ENCODE measurements at places on chromosomes 1 and 21.

GRCh38 chr1:171898941-171899340 is 57.6 kb downstream of the DNM3 start:
- no peak for DNase-seq

- DNase-seq, result no peak
These were observed 1.3 kb downstream of the PLA2G2E start for GRCh38 chr1:19922015-19922688.

- DNase-seq, result no peak
These were observed at the start of gene VCAM1 for GRCh38 chr1:100719490-100719889. Gene VCAM1 (plus strand): TSS chr1:100719742. CDS start chr1:100719861, 119 bp downstream.

GRCh38 chr1:100538913-100539835 is 1.2 kb downstream of the GPR88 start:
- DNase-seq, result peak; percentile 22

GRCh38 chr21:17466166-17466565 is 46.7 kb upstream of the CXADR start:
- no peak for DNase-seq

GRCh38 chr1:103514920-103515503 is 10.5 kb upstream of the RNPC3 start:
- DNase-seq, result peak; percentile 65

DNA sequence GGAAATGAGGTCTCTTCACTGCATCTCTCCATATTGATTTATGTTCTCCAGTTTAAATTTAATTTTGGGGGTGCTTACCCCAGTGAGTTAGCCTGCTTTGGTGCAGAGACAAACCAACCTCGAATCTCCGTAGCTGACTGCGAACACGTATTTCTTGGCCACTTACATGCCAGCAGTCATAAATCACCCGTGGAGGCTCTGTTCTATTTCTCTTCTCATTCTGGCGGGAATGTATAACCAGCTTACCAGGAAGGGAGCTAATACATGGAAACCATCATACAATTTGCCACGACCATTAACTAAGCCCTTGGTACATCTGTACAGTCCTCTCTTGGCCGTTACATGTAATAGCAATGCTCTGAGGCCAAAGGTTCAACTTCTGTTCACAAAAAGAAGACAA is 148.0 kb downstream of the PLA2G4A start:
- no peak for DNase-seq

DNA sequence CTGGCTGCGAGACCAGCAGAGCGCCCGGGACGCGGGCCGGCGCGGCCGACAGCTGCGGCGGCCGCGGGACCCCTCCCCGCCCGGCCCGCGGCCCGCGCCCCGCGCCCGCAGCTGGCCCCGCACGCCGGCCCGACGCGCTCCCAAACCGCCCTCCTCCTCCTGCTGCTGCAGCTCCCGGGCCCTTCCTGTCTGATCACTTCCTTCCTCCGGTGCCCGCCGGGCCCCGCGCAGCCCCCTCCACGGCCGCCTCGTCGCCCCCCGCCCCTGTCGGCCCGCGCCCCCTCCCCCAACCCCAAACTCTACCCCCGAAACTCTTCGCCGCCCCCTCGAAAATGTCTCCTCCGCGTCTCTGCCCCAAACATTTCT is 594 bp downstream of the LUZP1 start:
- peak; percentile 26 for DNase-seq

DNA sequence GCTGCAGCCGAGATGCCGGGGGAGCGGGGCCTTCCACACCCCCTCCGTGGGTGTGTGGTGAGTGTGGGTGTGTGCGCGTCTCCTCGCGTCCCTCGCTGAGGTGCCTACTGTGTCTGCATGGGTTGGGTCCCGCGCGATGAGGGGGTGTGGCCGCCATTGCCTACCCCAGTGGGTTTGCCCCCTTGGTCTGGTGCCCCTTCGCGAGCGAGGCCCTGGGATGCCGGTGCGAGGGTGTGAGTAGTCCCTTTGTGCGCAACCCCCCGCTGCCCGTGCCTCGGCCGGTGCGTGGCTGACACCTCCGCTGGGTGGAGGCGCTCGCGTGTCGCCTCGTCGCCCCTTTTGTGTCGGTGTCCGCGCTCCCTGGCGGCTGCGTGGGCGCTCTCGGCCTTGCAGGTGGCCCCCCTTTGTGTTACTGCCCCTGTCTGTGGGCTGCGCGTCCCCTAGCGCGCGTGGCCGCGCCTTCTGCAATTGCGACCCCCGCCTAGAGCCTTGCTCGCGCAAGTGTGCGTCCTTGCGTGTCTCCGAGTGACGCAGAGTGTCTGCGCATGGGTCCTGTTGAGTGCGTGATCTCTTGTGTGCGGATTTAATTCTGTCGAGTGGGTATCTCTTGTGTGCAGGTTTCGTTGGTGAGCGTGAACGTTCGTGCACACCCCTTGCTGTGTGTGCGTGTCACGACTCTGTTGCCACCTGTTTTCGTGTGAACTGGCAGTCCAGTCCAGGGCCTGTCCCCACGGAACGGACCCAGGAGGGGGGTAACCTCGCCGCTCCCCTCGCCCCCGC is 553 bp downstream of the TTC3 start:
- peak; percentile 65 for DNase-seq

All from CD4-positive, alpha-beta T cell treated with Interleukin-1 beta for 1 hour (primary cell).